ENCODE measurements at places on chromosomes 1 and 21. TPM values are rescaled to one million over a fixed set of nuclear protein-coding genes. Genes with fewer than 3 reads are reported as not detected.

The C2CD2 gene
- total RNA-seq: 20.2 TPM

- peak; percentile 3 for DNase-seq
These were observed 394.2 kb downstream of the VAV3 start for GRCh38 chr1:107570768-107571167.

The FOXJ3 gene
- total RNA-seq: 17.4 TPM

DNA sequence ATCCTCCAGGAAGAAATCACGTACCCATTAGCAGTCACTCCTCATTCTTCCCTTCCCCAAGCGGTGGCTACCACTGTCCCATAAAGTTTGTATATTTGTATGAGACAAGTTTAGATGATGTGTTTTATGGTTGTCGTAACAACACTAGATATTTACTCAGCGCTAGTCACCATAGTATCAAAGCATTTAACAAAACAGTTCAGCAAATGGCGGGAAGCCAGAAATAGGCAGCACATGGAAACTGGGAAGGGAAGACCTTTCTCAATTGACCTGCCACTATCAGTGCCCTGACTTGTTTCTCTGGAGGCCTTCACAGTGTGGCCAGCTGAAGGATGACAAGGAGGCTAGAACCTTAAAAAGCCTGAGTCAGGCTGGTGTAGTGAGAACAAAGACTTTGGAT lies 31.1 kb downstream of the CNST start:
- DNase-seq: peak; percentile 82

DNA sequence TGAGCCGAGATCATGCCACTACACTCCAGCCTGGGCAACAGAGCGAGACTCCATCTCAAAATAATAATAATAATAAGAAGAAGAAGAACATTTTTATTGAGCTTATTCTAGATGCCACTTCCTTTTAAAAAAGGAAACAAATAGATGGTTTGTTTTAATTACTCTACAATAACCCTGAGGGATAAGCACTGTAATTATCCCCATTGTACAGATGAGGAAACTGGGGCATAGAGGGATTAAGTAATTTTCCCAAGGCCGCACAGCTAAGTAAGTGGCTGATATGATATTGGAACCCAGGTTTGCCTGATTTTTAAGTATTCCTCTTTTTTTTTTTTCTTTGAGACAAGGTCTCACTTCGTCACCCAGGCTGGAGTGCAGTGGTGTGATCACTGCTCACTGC lies 58.5 kb upstream of the LRIG2 start:
- no peak for DNase-seq

DNA sequence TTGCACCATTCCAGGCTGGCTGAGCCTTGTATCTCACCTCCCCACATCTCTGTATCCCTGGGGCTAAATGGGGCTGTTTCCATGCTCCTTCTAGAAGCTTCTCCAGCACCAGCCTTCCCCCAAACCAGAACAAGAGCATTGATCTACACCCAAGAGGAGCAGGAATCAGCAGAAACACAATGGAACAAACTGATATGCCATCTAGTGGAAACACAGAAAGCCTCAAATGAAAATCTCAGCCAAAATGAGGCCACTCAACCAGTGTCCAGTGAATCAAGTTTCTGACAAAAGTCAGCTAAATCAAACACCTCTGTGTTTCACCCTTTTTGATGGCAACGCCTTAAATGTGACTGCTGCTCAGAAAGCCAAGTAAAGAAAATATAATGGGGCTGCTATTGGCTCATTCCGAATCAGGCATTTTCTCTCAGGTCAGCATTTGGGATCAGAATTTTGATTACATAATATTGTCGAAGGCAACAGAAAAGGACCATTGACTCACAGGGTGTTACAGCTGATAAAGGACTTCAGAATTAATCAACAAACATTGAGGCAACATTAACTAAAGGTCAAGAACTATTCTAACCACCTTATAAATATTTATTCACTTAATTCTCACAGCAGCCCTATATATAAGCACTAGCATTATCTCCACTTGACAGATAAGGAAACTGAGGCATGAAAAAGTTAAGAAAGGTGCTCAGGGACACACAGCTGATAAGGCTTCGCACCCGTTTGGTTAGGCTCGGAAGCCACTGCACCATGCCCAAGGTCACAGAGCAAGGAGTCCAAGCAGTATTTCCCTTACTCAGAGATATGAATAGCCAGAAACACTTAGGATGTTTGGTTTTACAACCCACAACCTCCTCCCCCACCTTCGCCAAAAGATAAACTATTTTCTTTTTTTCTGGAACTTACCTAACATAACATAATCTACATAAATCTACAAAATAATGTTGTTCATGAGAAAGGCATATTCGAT lies 85.8 kb upstream of the KCNJ15 start:
- DNase-seq: peak; percentile 15

The OR14K1 gene
- not detected for total RNA-seq

The PDZK1IP1 gene
- total RNA-seq: not detected

- DNase-seq: no peak
These were observed 766.6 kb downstream of the ADGRL2 start for GRCh38 chr1:82567348-82567747.

DNA sequence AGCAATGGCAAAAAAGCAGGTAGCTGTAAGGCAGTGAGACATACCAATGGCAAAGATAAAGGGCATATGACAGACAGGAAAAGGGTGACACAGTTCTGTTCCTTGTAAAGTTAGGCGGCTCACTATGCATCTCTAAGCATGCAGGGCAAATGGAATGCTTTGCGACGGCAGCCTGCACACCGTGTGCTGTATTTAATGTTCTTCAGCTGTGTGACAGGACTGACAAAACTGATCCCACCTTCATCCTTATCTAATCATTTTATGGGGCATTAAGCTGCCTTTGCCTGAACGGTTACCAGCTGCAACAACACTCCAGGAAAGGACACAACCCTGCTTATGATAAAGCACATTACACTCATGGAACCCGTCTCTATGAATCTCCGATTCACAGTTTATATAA lies 80.5 kb upstream of the VAV3 start:
- no peak for DNase-seq

The YRDC gene
- 8.9 TPM for total RNA-seq

The RSPO1 gene
- total RNA-seq: not detected

DNA sequence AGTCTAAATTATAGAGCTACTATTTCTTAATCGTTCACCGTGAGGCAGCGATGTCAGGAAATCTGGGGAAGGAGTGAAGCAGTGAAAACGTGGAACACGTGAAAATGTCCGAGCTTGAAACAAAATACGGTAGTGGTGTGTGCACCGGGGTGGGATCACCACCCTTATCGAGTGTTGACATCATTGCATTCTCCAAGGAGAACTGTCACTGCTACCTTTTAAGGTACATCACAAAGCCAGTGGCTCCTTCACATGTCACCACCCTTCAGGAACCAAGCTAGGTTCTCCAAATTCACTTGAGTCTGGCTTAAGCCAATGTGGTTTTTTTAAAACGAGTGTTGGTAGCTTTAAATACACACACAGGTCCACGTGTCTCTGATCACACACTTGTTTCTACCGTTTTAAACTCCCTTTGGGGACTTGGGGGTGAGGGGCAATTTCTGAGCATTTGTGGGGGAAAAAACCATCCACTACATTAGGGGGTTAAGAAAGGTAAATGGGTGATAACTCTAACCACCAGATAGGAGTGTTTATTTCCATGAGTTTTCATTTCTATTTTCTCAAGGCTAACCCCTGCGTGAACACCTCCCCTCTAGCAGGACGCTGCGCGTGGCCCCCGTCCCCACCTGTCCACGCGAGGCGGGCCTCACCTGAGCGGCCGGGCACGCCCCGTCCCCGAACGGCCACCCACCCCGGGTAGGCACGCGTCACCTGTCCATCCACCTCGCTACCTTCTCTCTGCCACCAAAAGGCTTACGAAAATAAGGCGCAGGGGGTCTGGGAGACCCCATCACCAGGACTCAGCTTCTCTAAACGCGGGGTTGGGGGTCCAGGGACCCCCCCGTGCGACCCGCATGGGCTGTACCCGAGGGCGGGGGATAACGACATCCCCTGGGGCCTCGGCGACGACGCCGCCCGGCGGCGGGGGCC lies 978 bp downstream of the PRDM15 start:
- peak; percentile 72 for DNase-seq

The SH2D2A gene
- total RNA-seq: not detected

- no peak for DNase-seq
These were observed 992 bp downstream of the S100A7A start for GRCh38 chr1:153417136-153417888.

- DNase-seq: peak; percentile 61
These were observed at the start of gene AGO3 for GRCh38 chr1:35930593-35931445. Gene AGO3 (plus strand): TSS chr1:35931105. CDS start chr1:35931427, 322 bp downstream.

DNA sequence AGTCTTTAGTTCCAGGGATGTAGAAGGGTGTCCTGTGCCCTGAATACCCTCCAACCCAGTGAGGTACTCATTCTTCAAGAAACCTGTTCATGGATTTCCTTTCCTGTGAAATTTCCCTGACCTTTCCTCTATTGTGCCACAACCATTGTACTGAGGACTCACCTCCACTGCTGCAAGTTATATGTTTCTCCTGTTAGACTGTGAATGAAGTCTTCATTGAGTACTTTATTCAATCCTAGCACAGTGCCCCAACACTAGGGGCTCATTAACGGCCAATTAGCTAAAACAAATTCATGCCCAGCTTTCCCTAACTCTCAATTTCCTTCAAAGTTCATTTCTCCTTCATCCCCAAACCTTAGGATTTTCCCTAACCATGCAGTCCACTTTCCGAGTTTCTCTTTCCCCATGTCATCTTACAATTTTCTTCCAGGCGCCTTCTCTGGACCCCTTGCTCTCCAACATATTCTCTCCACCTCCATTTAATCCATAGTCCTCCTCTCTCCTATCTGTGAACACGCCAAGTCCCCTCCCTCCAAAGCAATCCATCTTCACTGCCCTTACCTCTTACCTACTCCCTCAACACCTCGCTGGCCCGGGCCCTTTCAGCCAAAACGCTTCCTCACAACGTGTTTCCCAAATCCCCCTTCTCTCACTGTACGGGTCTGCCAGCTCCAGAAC lies 1.3 kb downstream of the TRIM33 start:
- no peak for DNase-seq

The PTPN22 gene
- total RNA-seq: 0.99 TPM

DNA sequence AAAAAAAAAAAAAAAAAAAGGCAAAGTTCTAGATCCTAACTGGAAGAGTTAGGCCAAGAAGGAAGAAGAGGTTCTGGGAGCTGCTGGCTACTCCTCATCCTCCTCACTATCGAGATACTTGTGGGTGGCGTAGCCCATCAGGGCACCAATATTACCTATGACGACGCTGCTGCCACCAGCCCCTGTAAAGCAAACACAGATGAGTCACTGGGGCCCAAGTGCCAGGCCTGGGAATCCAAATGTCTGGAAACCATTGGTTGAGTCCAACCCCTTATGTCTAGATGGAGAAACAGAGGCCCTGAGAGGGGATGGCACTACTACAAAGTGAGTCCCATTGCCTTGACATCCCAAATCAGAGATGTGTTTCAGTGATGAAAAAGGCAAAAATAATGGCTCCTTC lies 5.7 kb downstream of the IFI6 start:
- no peak for DNase-seq

DNA sequence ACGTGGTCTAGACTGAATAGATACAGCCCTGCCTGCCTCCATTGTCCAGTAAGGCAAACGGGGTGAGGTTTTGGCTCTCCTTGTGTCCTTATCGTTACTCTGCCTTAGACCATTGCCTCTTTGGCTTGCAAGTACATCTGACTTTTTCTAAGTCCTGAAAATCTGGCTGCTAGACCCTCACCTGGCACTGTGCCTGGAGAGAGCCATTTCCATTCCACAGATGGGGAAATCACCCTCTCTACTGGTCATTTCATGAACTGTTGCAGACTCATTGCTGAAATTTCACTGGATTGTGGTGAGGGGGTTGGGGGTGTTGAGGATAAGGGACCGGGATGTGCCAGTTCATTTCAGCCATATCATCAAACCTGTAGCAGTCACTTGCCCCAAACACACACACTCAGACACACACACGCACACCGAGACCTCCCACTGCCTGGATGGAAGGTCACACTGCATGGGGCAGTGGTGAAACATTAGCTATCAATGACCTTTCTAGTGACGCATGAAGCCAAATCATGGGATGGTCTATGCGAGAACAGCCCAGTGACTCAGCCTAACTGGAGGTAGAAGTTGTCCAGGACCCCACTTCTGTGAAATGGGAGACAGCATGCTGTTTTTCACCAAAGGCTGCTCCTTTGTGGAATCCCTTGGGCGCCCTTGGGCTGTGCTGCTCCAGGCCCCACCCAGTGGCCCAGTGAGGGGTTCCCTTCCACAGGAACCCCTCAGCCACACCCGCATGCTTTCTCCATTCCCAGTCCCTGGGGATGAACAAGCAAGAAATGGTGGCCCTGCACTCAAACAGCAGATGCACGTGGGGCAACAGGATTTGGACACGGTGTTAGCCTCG lies 34.9 kb upstream of the VASH2 start:
- DNase-seq: peak; percentile 81

The RYR2 gene
- 0.25 TPM for total RNA-seq

GRCh38 chr1:94014635-94015488 lies 105.6 kb upstream of the GCLM start:
- peak; percentile 70 for DNase-seq

- no peak for DNase-seq
These were observed 23.0 kb upstream of the PIGC start for GRCh38 chr1:172466795-172467407.

DNA sequence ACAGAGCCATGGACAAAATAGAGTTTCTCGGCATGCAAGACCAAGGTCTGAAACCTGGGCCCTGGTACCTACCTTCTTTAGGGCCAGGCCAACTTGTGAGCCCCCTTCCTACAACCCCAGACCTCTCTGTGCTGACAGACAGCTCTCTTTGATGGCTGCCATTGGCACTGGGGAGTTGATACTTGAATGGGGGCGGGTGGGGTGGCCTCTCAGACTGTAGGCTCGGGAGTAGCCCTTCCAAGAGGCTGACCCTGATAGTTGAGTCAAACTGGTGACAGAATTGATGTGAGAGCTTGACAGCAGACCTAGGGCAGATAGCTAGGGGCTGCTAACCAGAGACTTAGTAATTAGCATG lies 44.7 kb upstream of the PSEN2 start:
- no peak for DNase-seq

- DNase-seq: no peak
These were observed 30.7 kb downstream of the KYAT3 start for GRCh38 chr1:88961647-88962275.

The MAB21L3 gene
- total RNA-seq: 0.18 TPM

GRCh38 chr1:216523449-216524190 lies 100.4 kb upstream of the USH2A start:
- DNase-seq: no peak

The FAM78B gene
- total RNA-seq: 0.27 TPM

The RHEX gene
- total RNA-seq: not detected

The EFNA3 gene
- total RNA-seq: not detected

DNA sequence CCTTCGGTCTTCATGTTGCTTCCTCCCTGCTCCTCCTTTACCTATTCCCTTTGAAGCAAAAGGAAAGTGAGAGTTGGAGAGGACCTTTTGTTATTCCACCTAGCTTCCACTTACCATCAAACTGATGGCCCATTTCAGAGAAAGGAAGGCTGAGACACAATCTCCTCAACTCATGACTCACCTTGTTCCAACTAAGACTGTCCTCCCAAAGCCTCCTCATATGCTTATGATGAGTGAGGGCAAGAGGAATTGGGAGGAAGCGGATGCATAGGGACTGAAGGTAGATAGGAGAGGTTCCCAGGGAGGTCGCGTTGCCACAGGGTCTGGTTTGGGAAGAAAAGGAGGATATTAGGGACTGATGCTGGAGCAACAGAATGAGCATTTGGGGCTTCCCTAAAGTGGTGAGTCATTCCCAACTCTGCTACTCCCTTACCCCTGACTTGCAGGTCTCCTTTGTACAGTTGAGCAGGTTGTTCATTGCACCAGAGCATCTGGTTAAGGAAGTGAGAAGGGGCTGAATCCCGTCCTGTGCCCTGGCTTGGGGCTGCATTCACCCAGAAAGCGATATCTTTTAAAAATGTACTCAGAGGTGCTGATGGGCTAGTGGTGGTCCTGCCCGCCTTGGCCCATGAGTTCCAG lies 35.0 kb downstream of the LGR6 start:
- DNase-seq: no peak

GRCh38 chr21:37717534-37717933 lies 198.7 kb downstream of the KCNJ6 start:
- DNase-seq: no peak
